ENCODE measurements at places on chromosomes 1 and 21.

DNA sequence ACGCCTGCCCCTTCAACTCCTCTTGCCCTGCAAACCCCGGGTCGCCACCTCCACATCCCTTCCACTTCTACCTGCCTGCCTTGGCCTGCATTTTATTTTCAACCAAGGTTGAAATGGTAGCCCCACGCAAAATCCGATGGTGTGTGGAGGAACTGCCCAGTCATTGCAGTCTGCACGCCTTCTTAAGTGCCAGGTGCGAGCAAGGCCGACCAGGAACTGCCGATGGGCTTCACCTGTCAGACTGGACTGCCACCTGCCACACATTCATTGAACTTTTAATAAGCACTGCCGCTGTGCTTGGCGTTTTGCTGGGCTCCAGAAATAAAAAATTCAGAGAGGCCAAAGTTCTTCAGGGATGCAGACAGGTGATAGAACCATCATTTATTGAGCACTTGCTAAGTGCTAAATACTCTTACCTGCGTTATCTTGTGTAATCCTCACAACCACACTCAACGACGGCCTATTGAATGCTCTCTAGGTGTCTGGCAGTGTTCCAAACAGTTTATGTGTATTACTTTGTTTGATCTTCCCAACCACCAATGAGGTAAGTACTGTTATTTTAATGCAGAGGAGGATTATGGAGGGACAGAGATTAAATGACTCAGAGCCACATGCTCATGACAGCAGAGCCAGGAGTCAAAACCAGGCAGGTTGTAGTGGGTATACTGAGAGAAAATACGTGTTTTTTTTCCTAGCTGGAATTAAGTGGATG, 36.2 kb downstream of the CACHD1 start:
- DNase-seq = no peak

DNA sequence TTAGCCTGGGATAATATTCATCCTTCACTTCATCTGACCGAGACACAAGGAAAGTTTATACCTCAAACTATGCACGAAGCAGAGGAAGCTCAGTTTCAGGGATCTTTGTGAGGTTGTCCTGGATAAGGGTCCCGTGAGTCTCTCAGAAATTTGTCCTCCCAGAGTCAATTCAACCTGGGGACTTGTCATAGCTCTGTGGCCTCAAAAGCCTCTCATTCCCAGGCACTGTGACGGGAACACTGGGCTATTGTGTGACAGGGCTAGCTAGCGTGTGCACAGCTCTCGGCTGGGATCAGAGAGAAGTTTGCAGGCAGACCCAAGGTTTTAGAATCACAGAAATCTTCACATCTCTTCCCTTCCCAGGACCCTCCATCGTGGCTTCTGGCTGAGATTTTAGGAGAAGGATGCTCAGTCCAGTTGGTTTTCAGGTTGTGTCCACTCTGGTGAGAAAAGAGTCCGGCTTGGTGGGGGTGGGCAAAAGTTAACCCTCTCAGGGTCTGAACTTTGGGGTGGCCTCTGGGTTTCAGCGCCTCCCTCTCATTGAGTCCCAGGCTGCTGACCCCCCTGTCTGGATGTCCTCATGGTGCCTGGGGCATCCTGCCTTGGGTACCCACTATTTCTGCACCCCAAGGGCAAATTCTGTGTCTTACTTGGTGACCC, 20.4 kb upstream of the LBR start:
- DNase-seq = no peak

- no peak for DNase-seq
Measured at GRCh38 chr1:63877816-63878215, 104.0 kb downstream of the ROR1 start.

DNA sequence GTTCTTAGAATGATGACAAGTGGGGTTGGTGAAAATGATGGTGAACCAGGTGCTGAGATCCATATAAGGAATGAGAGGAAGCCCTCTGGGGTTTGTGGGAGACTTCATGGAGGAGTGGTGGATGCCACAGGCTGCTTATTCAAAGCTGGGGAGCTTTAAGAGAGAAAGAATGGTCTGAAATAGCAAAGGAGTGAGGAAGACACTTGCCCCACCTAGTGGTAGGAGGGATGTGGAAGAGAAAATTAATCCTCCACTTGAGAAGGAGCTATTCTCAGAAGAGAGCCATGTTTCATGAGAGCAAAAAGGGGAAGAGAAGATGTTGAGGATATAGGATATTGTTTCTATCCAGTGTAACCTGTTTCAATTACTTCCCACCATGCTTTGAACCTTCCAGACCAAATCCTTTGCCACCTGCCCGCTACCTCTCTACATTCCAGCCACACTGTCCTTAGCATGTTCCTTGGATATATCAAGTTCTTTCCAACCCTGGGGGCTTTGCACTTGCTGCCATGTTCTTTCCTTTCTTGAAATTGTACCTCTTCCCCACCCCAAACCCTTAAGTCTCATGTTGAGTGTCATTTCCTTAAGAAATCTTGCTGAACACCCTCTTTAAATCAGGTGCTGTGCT, 19.6 kb upstream of the ZNF648 start:
- no peak for DNase-seq

DNA sequence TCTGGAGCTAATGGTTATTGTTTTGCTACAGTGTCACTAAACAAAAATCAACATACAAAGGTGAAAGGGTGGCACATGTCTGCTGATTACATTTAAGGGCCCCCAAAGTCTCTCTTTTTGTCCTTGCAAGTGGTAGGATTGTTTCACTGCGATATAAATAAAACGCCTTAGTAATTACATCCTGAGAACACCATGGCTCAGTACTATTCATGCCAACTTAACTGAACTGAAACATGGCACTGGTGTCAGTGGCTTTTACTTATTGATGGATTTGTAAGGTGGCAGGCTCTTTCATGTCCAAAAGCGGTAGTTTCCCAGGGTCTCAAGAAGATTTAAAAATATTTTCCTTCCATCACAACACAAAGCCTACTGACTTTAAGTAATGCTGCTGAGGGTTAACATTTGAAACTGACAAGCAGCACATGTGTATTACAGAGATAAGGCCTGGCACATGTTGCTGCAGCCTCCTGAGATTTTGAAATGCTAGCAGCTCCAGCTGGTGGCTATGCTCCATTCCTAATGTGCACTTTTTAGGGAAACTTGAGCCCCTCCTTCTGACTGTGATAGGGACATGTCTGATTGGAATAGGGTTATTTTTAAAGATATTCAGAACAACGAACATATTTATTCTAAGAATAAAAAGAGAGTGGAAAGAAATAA, 86.8 kb downstream of the ATP1B1 start:
- DNase-seq = no peak

- DNase-seq = no peak
Measured at GRCh38 chr1:150178548-150178947, 28.8 kb downstream of the PLEKHO1 start.

GRCh38 chr21:43782431-43783097, 6.5 kb upstream of the CSTB start:
- DNase-seq = no peak

- no peak for DNase-seq
Measured at GRCh38 chr1:226908419-226908818, 31.7 kb upstream of the COQ8A start.

- DNase-seq = no peak
Measured at GRCh38 chr1:181778640-181779260, 282.8 kb downstream of the ZNF648 start.

DNA sequence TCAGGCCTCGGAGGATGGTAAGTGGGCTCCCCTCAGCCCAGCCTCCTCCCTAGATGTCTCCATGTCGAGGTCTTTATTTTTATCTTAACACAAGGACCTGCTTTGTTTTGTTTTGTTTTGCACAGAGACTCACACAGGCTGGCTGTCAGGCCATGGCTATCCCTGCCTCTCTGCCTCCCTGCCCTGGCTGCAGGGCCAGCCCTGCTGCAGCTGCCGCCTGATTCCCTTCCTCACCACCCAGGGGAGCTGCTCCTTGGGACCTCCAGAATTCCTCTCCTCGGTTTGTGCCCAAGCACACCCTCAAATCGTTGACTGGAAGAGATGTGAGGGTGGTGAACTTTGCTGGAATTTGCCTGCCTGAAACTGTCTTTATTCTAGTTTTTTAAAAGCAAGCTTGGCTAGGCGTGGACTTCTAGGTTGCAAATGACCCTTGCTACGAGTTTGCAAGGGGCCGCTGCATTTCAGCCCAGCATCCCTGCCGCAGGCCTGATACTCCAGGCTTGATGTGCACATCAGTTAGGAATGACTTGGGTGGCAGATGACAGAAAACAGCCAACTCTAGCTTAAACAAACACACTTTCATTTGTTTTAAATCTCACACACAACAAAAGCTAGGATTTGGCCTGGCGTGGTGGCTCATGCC, 37.1 kb downstream of the WNT9A start:
- DNase-seq = no peak

DNA sequence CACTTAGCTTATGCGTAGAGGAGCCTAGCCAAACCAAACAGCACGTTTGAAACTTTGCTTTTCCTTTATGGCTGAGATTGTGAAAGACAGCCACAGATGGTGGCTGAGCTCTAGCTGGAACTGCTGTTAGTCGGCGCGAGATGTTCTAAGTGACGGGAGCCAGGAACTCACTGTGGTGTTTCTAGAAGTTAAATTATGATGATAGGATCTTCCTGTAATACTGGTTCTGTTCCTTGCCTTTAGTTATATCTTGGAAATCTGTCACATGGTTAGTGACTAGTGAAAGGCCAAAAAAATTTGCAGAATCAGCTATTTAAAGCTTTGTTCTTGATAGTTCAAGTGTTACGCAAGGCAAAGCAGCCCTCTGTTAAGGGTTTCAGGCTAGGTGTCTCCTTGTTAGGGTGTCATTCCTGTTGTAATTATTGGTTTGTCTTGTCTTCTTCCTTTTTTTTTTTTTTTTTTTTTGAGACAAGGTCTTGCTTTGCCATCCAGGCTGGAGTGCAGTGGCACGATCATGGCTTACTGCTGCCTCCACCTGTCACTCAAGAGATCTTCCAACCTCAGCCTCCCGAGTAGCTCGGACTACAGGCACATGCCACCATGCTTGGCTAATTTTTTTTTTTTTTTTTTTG, 22.6 kb downstream of the AK4 start:
- DNase-seq = no peak

DNA sequence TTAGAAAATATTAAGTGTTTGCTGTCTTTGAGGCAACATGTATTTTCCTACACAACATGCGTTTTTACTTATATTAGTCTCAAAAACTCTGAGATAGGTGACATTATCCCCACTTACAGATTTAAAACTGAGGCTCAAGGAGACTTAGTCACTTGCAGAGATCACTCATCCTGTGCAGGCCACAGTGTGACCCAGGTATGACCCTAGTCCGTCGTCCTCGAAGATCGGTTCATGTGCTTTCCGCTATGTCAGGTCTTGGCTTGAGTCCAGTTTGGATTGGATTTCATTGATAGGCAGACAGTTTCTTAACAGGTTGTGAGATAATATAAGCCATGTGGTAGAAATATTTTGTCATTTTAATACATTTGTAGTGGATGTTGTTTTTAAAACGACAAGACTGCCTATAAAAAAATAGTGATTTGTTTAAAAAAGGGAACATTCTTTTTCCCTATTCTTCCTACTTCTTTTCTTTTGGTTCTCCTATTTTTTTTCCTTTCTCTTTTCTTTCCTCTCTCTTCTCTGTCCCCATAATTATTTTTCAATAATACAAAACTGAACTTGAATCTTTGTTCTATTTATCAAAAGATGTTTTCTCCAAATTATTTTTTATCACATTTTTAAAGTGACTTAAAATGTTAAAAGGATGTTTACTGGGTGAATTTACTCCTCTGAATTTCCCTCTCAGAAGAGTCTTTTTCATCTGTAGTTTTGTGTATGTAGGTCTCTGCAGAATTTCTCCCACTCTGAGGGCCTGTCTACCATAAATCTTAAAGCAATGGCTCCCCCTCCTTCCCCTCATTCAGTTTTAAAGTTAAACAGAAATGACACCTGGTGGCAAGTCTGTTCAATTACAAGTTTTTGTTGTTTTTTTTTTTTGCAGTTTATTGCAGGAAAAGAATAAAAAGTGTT, 81.8 kb downstream of the PHTF1 start:
- DNase-seq = peak; percentile 2

DNA sequence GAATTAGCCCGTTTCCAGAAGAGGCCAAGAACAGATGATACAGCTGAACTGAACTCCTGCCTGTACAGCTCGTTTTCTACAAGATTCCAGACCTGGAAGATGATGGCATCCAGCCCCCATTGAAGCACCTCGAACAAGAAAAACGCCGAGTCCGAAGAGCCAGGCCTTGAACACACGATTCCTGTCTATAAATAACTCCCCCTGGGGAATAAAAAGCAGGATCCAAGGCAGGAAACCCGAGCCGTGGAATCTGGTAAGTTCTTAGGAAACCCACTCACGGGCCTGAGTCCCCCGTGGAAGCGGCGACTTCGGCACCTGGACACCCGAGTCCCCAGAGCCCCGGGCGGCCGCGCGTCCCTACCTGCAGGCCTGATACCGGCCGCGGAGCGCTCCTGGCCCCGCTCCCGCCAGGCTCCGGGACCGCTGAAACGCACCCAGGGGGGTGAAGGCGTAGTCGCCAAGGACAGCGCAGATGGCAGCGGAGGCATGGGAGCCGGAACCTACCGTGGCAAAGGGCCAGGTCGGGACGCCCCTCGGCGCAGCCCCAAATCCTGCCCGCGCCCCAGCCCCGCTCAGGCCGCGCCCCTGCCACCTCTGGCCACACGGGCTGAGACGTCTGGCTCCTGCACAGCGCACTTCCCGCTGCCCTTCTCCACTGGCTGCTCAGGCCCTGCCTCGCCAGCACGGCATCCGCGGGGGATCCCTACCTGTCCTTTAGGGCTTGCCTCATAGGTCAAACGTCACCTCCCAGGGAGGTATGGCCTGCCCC, 14.0 kb upstream of the HLCS start:
- no peak for DNase-seq

All from T-helper 2 cell (primary cell).